Retina (tissue), 1 donor: ENCODE measurements at places on chromosomes 4 and X.

- no peak for DNase-seq
These were observed 403.7 kb downstream of the MID1IP1 start for GRCh38 chrX:39204945-39205344.

- DNase-seq = peak; percentile 8
These were observed 68.0 kb upstream of the GRID2 start for GRCh38 chr4:92235731-92236130.

GRCh38 chr4:88276952-88277710 lies 7.2 kb downstream of the PPM1K start:
- no peak for DNase-seq

GRCh38 chr4:38202242-38202641 lies 242.0 kb downstream of the PTTG2 start:
- no peak for DNase-seq

GRCh38 chr4:120318196-120318846 lies 251.7 kb upstream of the MAD2L1 start:
- DNase-seq = peak; percentile 44

DNA sequence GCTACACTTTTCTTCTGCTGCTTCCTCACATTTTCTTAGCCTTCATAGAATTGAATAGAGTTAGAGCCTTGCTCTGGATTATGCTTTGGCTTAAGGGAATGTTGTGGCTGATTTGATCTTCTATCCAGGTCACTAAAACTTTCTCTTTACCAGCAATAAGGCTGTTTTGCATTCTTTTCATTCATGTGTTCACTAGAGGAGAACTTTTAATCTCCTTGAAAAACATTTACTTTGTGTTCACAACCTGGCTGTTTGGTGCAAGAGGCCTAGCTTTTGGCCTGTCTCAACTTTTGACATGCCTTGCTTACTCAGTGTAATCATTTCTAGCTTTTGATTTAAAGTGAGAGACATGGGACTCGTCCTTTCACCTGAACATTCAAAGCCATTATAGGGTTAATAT lies 87.7 kb upstream of the RAB40AL start:
- DNase-seq = no peak

DNA sequence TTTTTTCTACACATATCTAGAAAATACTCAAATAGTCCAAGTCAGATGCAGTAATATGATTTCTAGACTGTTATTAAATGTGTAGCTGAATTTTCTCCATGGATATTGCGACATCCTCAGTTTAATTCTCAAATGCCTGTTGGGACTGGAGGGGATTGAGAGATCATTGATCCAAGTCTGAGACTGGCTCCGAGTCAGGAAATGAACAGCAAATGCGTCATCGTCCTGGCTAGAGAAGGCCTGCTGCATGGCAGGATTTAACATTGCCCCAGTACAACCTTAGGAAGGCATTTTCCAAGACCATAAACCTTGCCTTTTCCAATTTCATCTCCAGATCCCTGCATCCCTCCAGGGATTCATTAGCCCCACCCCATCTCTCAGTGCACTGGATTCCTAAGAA lies 56.6 kb upstream of the SLC6A14 start:
- no peak for DNase-seq

- no peak for DNase-seq
These were observed 88.4 kb upstream of the SLC7A11 start for GRCh38 chr4:138330531-138330930.

DNA sequence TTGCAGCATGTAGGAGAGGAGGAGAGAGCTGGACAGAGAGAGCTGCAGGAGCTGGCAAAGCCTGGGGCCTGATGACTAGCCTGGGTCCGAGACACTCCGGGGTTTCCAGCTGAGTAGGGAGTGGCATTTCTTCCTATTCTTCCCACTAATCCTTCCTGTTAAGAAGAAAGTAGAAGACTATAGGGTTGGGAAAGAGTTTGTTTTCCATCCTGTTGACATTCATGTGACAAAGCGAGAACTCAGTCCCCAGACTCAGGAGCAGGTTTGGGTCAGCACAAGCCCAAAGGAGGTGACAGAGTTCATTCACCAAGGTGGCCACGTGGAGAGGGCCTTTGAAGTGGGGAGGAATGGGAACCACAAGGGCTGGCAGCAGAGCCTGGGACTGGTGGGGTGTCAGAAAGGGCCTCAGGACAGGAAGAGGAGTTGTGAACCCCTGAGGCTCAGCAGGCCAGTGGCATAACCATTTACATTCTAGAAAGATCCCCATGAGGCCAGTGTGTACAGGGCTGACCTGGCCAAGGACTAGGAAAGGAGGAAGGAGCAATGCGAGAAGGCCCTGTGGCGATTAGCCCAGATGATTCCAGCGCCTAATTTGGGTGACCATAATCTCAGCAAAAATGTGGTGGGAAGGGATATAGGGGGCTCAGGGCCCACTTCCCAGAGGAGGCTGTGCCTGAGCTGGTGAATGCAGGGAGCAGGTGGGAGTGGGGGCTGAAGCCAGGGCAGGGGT lies 3.3 kb upstream of the HAUS3 start:
- no peak for DNase-seq

DNA sequence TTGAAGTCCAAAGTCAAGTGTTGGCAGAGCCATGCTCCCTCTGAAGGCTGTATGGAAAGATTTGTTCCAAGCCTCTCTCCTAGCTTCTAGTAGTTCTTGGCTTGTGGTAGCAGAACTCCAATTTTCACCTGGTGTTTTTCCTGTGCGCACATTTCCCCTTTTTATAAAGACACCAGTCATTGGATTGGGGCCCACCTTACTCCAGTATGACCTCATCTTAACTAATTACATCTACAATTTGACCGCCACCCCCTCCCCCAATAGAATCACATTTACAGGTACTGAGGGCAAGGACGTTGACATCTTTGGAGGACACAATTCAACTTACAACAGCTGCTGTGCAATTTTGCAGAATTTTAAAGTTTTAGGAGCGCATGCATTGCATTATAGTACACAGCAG lies 16.8 kb downstream of the RAB39B start:
- DNase-seq = no peak

DNA sequence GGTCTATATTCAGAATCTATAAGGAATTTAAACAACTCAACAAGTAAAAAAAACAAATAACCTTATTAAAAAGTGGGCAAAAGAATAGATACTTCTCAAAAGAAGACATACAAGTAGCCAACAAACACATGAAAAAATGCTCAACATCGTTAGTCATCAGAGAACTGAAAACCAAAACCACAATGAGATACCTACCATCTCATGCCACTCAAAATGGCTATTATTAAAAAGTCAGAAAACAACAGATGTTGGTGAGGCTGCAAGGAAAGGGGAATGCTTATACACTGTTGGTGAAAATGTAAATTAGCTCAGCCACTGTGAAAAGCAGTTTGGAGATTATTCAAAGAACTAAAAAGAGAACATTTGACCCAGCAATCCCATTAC lies 201.6 kb downstream of the QDPR start:
- no peak for DNase-seq

DNA sequence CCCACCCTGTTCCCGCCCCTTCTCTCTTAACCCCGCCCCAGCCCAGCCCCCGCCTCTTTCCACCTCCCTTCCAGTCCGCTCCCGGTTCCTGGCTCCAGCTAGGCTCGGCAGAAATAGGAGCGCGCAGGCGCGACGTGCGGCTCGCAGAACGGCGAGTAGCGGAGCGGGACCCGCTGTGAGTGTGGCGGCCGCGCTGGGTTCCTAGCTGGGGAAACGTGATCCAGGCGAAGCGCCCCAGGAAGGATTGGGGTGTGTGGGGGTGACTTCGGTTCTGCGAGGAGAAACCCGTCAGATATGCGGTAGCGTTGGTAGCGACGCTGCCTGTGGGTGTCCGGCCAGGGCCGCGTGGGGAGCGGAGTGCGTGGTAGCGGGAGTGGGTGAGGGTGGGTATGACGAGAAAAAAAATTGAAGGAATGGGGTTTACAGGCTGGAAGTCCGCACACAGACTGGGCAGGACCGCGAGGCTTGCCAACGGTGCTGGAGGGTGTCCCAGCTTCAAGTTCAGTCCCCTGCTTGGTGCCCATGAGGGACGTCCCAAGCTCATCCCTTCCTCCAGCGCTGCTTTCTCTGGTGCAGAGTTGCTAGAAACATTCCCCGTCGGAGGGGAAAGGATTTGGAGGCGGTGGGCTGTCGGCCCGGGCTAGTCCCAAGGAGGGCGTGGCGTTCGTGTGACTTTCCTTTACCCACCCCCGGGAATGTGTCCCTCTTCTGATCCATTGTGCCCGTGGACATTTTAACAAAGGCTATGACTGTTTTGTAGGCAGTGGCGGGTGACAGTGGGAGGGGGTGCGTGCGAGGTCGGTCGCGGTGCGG lies at the start of gene PRRG1:
Gene PRRG1 (plus strand): TSS at position 144 of the 813 bp plus-strand sequence. CDS start 56,886 bp downstream, outside the sequence.
- DNase-seq = peak; percentile 85

DNA sequence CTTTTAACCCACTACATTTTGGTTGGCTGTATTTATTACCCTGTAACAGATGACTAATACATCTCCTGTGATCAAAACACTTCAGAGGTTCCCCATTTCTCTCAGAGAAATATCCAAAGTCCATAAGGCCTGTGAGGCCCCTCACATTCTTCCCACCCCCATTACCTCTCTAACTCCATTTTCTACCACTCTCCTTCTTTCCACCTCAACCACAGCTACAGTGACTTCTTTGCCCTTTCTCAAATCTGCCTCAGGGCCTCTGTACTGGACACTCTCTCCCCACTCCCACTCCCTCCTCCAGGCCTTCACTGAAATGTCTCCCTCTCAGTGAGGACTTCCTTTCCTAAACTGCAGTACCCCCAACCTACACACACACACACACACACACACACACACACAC lies 8.4 kb upstream of the TMEM144 start:
- no peak for DNase-seq

DNA sequence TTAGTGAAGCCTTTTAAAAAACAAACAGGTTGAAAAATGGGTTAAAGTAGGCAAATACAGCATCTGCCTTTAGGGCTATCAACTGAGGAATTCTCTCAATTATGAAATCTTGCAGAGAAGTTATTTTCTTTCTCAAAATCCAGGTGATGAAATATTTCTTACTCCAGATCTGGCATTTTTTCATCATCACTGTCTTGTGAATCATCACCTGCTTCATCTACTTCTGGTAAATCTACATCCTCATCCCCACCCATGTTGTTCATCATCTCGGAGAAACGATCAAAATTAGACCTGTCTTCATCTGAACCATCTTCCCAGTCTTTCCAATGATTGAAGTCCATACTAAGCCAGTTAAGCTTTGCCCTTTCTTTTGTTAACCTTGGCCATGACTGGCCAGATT lies 33.3 kb upstream of the HPF1 start:
- no peak for DNase-seq

DNA sequence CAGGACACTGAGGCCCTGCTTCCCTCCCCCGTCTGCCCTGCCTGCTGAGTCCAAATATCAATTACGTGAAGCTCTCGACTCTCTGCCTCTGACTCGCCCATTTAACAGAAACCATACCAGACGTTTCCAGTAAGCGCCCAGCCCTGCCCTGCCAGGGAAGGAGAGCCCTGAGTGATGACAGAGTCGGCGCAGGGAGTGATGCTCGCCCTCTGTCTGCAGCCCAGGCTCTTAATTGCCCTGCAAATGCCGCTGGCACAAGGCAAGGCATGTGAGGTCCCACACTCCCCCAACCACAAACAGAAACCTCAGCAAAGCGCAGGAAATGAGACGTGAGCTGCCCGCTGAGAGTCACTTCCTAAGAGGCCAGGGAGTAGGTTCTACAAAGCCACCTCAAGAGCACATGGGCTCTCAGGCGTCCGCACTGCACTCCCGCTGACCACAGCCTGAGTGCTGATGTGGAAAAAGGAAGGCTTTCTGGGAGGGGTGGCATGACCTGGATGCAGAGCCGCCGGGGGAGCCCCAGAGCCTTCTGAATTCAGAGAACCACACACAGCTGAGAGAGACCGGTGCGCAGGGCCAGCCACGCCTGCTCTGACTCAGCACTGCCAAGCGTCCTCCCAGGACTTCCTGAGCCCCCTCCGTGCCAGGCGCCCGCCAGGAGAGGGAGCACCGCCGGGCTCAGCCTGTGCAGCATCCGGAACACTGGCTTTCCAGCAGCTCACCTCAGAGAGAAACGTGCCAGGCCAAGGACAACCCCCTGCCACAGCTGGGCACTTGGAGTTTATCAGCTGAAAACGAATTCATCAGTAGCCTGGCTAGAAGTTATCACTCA lies 5.3 kb downstream of the ZFYVE28 start:
- peak; percentile 83 for DNase-seq

- DNase-seq = peak; percentile 80
These were observed 579.2 kb downstream of the BCOR start for GRCh38 chrX:39518476-39519029.
